ENCODE measurements at places on chromosomes 12 and 14. TPM values are rescaled to one million over a fixed set of nuclear protein-coding genes. Genes with fewer than 3 reads are reported as not detected.

Gene TGFB3
- 158 TPM for total RNA-seq

Gene VDR
- total RNA-seq: 9.6 TPM

Gene ZNF891
- total RNA-seq: 2.5 TPM

Gene ABCD4
- total RNA-seq: 35.6 TPM

Gene E2F7
- total RNA-seq: 0.24 TPM

Gene PRB2
- total RNA-seq: not detected

Gene TBC1D30
- total RNA-seq: 3.7 TPM

Gene ANKS1B
- 32.7 TPM for total RNA-seq

Gene PTPRB
- total RNA-seq: 38.0 TPM

Gene PIWIL1
- not detected for total RNA-seq

Gene GALNT9
- total RNA-seq: not detected

Gene PZP
- 0.57 TPM for total RNA-seq

Gene IRF2BPL
- total RNA-seq: 43.3 TPM

Gene NDRG2
- 78.0 TPM for total RNA-seq

Gene NACA
- 530 TPM for total RNA-seq

Gene DUSP16
- total RNA-seq: 14.8 TPM

Gene MYL2
- not detected for total RNA-seq

Gene RPS6KA5
- 4.0 TPM for total RNA-seq

Gene OSGEP
- 28.7 TPM for total RNA-seq

Gene RPS6KL1
- total RNA-seq: 17.0 TPM

Gene PMCH
- total RNA-seq: not detected

Gene IL26
- total RNA-seq: not detected

Gene CISTR
- total RNA-seq: not detected

Gene APOF
- total RNA-seq: not detected

Gene RNASE3
- total RNA-seq: 0.48 TPM

Gene PPP1R1A
- total RNA-seq: 3.7 TPM

Gene SLC41A2
- 47.2 TPM for total RNA-seq

Gene KITLG
- total RNA-seq: 11.8 TPM

Measured in posterior vena cava (tissue), 2 donors.